MV-4-11 (cell line): ENCODE measurements at places on chromosomes 16 and 17.

- no peak for DNase-seq
These were observed 6.5 kb upstream of the LLGL1 start for GRCh38 chr17:18218756-18219415.

DNA sequence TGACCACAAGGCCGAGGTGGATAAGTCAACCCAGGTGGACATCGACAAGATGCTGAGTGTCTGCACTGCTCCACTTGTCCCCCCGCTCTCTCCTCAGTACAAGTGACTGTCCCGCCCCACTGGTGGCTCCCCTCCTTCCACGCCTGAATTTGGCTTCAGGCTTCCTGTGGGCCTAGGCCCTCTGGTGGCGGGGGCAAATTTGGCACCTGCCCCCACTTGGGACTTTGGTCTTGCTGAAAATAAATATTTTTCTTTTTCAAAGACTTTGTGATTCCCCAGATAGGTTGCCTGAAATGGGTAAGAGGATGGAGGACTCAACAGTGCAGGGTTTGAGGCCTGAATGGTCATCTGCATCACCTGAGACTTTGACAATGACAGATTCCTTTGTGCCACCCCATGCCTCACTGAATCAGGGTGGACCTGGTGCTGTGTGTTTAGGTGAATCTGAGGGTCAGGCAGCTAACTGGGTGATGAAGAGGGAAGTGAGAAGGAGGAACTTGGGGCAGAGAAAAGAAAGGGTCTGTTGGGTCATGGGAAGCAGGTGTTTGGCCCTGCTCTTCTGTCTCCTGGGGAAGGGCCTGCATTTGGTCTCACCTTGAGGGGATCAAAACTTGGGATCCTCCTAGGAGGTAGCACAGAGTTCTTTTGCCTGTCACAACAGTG, 2.0 kb downstream of the C16orf86 start:
- DNase-seq, result peak; percentile 19

DNA sequence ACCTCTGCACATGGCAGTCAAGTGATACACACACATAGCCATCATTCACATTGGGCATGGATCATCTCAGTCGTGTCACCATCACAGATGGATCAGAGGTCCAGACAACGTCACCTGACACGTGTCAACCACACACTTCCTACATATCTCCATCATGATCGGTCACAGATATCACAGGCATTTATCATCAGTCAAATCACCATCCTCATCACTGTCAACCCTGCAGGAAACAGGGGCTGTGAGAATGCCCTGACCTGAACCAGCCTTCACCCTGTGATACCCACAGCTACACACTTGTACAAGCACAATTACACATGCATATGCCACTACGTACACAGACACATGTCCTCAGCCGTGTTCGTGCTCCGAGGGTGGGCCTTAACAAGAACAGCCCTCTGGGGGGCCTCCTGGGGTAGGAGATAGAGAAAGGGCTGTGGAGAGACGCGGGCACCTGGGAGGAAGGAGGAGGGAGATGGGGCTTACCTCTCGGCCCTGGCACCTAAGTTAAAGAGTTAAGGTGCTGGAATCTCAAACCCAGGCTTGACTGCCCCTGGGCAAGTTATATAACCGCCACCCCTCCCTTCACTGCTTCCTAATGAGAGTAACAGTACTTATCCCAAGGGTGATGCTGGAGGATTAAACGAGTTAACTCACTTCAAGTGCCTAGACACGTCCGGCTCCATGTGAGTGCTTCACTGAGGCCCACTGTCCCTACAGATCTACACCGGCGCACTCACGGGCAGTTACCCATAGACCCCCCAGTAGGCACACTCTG, 1.1 kb downstream of the SLC12A4 start:
- DNase-seq, result no peak

DNA sequence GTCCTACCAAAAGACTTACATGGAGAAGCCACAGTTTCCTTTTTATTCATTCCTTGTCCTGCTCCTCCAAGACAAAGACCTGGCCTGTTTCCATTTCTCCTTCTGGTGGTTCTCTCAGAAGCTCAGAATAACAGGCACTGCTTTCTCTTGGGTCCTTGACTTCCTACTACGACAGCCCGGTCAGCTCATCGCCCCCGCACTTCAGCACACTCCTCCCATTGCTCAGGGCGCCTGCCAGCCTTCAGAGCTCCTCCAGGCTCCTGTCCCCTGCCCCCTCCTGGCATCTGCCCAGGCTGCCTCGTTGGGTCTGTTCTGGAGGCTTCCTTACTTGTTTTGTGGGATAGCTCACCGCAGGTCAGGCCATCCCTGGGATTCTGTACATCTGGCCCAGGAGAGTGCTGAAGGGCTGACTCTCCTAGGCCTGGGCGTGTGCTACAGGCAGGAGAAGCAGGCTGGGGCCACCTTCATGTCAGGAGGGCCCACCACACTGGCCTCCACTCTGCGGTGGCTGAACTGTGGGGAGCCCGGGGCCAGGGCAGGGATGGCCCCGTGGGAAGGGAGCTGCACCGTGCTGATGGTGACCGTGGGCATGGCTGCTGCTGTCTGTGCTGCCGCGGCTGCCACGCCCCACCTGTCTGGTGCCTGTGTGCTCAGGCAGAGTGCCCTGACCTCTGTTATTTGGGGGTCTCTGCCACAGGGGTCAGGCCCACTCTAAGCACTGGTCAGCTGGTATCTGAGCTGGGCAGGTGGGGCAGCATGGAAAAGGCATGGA, 17.7 kb downstream of the TCF25 start:
- DNase-seq, result no peak

- DNase-seq, result peak; percentile 68
These were observed 12.4 kb downstream of the NMT1 start for GRCh38 chr17:45073414-45074070.

DNA sequence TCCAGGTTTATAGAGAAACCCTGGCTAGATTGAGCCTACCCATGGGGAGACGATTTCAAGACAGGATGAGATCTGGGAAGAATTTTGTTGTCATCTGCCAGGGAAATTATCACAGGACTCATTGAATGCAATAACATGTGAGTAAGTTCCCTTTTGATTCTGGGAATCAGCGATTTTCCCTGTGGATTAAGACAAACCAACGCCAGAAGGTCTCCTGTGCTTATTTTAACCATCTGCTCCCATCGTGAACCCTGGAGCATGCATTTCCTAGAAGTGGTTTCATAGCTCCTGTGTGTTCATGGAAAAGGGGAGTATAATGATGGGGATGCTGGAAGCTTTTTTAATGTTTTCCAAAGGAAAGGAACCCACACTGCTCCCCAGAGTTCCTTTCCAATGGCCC, 21.0 kb upstream of the ARHGAP44 start:
- DNase-seq, result no peak

DNA sequence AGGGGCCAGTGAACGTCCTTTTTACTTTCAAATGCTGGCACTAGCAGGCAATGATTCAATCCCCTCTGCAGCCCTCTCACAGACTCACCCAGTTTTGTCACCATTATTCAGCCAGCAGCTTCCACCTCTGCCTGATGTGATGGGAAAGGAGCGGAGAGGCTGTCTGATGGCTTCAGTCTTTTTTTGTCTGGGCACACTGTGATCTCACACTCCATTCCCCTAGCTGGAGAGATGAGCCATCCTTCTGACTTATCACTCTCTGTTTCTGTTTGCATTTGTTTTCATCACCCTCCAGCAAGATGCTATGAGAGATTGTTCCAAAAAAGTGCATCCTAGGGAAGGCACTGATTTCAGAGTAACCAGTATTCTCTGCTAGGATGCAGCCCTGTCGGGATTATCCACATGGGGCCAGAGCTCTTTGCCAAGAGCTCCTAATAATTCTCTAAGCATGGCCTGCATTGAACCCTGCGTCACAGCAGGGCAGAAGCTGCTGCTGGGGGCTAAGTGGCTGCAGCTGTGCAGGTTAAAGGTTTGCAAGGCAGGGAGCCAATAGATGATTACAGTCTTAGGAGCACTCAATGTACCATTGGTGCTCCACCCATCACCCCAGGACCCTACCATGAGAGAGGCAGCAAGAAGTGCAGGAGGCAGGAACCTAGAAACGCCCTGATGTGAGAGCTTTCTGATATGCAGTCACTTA, 236.1 kb upstream of the C16orf82 start:
- DNase-seq, result no peak

DNA sequence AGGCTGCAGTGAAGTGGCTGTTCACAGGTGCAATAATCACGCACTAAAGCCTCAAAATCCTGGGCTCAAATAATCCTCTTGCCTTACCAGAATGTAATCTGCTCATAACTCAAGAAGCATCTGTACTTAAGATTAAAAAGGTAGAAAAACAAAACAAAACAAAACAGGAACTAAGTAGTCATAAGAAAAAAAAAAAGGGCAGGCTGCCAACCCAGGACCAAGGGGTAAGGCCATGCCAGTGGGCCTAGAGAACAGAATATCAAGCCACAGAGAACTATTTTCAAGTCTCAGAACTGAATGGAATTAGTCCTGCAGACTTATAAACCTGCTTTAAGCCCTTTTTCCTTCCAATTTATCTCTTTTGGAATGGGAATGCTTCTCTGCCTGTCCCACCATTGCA, 64.8 kb upstream of the TBC1D3K start:
- DNase-seq, result peak; percentile 9

DNA sequence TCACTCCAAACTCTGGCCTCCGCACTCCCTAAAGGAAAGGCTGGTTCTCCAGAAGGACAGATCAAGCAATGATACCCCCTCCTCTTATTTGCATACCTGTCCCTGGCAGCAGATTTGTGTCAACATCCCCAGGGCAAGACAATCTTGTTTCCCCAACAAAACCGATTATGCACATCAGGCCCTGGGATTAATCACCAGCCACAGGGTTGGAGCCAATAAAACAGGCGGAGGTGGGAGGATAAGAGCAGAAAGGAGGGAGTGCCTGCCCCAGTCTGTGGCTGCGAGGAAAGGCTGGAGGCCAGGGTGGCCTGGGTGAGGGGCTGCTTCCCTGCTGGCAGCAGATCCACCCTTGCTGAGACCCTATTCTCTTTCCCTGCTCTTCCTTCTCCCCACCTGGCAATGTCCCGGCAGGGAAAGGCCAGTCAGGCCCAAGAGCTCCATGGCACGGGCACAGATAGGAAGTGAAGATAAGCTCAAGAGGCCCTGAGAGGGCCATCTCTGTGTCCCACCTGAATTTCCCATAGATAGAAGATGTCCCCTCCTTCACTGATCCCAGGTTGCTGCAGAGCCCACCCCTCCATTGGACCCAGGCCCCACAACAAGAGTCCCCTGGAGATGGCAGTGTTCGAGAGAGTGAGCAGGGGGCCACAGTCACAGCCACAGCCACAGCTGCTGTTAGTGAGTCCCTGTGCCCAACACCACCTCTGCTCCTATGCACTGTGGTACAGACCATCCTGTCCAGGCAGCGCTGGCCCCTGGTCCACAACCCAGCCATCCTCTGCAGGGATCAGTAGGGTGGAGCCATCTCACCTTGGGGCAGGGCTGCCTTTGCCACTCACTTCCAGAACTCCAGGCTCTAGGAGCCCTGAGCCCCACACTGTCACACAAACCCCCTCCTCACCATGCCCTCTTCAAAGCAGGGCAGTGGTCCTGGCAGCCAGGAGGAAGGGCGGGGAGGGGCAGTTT, 137.5 kb downstream of the SDK2 start:
- DNase-seq, result no peak

- DNase-seq, result no peak
These were observed 64.7 kb upstream of the SLC12A3 start for GRCh38 chr16:56800355-56800754.

- DNase-seq, result no peak
These were observed 1.7 kb upstream of the HOXB9 start for GRCh38 chr17:48627623-48628521.

- DNase-seq, result no peak
These were observed 230.7 kb downstream of the TOX3 start for GRCh38 chr16:52316241-52316640.

GRCh38 chr17:79849953-79850352, 10.7 kb upstream of the CBX4 start:
- DNase-seq, result no peak

DNA sequence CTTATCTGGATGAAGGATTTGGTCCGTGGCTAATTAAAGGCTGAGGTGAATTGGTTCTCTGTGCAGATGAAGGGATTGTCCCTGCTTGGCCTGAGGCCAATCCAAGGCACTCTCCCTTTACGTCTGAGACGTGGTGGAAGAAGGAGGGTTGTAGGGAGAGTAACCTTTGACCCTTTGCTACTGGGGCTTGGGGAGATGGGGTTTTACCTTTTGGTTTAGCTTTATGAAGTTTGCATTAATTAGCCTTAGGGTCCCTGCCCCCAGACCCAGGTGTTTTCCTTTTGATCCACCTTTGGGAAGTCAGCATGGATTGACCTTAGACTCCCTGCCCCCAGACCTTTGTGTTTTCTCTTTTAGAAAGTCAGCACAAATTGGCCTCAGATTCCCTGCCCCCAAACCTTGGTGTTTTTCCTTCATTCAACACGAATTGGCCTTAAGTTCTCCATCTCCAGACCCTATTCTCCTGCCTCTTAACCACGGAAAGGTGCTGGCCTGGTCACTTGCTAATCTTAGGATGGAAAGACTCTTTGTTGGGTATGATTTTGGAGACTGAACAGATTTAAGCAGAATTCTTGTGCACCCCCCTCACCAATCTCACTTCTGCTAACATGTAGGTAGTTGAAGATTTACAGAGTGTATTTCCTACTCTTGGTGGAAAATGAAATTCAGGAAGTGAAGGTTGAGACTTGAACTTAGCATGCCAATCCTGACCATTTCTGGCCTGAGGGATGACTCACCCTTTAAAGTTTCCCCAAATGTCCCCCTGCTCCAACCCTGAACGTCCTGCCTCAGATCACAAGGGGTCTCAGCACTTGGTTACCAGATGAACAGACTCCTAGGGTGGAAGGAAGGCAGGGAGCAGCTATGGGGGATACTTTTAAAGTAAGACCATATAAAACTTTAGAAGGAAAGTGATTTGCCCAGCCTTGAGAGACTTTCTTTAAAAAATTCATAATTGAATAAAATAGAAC, 23.1 kb upstream of the MMD start:
- DNase-seq, result peak; percentile 78

DNA sequence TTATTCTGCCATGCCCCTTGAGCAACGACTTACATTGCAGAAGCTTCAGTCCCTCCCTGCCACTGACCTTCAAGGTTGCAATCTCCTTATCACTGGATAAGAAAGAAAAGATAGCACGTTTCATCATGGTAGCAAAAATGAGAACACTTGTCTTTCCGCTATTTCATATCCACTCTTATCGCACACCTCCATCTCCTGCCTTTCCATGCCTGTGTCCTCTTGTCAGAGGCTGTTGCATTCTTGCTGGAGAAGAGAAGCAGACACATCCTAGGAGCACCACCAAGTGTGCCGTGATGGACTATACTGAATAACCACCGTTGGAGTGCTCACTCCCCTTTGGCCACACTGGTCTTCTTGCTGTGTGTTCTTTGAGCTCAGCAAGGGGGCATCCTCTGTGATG, 230.6 kb upstream of the IRX3 start:
- DNase-seq, result no peak

- DNase-seq, result peak; percentile 76
These were observed 33.4 kb downstream of the PSME3IP1 start for GRCh38 chr16:57152096-57153093.

DNA sequence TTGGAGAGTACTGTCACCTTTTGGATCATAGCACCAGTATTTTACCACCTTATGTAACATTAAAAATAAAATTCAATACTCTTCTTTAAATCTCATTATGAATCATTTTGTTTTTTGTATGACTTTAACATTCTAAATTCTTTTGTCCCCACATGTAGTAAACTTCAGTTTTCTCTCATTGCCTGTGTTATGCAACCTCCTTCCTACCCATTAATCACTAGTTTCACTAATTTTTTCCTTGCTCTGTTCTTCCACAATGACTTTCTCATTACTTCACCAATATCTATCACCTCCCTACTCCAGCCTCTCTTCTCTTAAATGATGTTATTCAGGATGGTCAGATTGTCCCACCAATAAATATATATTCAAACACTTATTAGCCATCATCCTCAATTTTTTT, 68.7 kb downstream of the TTC19 start:
- peak; percentile 7 for DNase-seq
